ENCODE measurements at places on chromosomes 4 and X.
A peak's percentile ranks its signal among the peaks of the same experiment; 100 is the strongest.

GRCh38 chr4:151865744-151866591 lies 105.2 kb upstream of the GATB start:
- no peak for DNase-seq

- DNase-seq: no peak
Observed at GRCh38 chr4:4867375-4868039, 8.0 kb downstream of the MSX1 start.

GRCh38 chr4:110231869-110232268 lies 33.5 kb upstream of the ELOVL6 start:
- DNase-seq: no peak

GRCh38 chr4:40143926-40144508 lies 52.8 kb upstream of the RHOH start:
- DNase-seq: no peak

- no peak for DNase-seq
Observed at GRCh38 chr4:53055274-53055673, 193.2 kb downstream of the RASL11B start.

DNA sequence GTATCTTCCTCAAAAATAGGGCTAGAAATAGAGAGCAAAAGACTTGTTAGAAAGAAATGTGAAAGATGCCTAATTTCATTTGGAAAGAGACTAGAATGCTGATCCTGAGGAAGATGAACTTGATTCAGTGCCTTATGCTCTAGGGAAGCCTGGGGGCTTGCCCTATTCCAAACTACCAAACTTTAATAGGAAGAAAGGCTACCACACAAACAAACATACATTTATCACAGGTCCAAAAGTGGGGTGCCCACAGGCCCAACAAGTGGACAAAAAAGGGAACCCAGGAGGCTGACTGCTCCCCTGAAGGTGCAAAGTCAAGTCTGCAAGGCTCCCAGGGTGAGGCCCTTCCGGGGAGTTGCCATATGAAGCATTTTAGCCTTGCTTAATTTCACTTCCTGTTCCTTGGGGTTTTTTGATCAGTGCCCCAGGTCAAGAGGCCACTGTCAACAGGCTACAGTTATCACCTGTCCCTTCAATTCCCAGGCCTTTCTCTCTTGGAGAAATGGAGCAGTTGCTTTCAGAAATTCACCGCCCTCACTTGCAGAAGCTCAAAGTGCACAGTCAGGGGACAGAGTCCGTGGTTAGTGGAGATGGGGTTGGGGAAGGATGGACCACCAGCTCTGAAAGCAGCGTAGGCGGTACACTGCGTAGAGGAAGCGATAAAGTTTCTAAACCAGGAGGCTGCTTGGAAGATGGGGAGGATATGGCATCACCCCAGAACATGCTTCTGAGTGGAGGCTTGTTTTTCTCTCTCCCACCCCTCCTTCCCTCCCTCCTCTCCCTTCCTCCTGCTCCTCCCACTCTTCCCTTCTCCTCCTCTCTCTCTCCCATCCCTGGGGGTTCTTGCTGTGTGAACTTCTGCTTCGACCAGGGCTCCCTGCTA lies 36.4 kb downstream of the TMEM154 start:
- DNase-seq: peak; percentile 35

DNA sequence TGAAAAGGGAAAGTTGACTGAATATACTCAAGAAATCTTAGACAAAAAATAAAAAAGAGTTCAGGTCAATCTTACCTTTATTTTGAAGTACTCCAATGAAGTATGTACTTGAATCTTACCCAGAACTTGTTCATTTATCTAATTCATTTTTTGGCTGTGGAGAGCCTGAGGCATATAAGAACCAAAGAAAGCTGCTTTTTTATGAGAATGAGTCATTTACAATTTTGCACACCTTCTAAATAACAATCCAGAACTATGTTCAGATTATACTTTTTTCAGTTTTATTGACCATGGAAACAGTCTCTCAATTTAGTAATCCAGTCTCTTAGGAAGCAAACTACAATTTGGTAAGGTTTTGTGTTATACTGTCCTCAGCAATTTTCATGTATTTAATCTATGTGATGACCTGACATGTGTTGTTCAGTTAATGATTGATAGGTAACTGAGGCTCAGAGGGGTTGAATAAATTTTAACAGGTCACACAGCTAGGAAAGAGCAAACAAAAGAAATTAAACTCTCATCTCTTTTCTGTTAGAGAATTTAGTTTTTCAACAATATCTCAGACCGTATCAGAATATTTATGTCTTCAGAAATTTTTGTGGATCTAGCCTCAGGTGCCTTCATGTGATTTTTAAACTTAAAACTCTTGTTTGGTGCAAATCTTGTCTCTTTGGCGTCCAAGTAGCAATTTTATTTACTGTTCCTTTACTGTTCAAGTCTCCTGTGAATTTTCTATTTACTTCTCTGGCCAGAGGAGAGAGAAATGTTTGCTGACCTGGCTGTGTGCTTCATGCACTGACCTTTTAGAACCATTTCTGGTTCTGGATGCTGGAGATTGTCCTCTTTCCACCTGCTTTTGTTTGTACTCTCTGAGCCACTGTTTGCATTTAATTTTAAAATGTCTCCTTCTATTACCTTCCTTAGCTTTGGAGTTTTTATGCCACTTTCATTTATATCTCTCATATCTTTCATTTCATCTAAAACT lies 1453.4 kb downstream of the STIM2 start:
- DNase-seq: no peak

DNA sequence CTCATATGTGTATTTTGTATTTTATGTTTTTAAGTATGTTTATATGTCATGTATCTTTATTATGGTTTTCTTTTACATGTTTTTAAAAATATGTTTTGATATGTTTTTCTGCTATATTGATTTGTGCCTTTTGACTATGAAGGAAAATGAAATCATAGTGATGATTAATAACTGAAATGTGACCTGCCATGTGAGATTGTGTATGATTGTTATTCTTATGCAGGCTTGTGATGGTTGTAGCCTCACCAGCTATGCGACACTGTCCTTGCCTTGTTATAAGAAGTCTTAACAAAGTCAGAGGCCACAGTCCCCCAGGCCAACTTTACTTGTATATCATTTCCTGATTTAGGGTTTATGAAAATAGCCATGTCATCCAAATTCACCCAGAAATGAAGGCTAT lies 83.2 kb downstream of the TMEM131L start:
- DNase-seq: no peak

- no peak for DNase-seq
Observed at GRCh38 chrX:11481035-11481434, 184.7 kb downstream of the ARHGAP6 start.

DNA sequence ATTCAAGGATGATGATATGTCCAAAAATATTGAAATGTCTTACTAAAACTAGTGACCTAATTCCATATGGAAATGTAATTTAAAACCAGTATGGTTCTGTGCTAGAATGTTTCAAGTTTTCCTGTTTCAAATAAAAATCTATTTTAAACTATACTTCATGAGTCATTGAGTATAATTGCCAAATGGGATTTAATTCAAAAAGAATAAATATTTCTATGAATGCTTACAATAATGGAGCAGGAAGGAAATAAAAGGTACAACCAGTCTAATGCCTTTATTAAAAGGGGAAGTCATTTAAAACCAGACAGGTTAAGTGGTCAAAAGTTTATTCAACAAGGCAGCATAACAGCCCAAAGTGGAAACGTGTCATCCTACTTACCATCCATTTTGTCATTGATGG lies 2347.1 kb downstream of the PCDH7 start:
- DNase-seq: no peak

DNA sequence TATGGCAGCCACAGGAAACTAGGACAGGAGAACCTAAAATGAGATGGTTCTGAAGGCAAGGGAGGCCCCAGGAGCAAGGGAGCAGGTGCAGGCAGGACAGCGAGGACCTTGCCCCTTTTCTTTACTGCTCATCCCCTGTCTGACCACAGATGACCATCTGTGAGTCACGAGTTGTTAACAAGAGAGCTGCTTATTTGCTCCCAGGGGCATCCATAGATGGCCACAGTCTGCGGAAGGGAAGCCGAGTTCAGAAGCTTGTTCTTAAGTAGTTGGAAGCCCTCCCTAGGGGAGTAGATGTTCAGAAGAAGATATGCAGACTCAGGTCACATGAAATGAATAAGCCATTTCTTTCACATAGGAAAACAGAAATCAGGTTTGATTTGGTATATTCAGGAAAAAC lies 69.4 kb downstream of the EVC2 start:
- no peak for DNase-seq

GRCh38 chr4:158826882-158827281 lies 58.1 kb downstream of the FNIP2 start:
- DNase-seq: peak; percentile 34

- DNase-seq: no peak
Observed at GRCh38 chrX:14300376-14300775, 229.0 kb upstream of the GLRA2 start.

DNA sequence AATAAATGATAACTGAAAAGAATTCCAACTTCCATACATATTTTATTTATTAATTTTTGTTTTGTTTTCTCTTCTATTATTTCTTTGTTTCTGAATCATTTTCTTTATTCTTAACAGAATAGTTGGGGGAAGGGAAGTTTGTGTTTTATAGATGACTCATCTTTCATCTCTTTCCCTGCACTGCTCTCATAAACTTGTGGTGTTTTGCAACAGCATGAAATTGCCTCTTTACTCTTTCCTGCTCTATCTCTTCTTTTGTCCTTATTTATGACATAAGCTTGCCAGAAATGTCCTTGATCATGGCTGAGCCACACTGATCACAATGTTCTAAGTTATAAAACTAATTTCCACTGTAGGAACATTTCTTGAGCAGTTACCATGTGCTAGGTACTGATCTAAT lies 22.3 kb downstream of the QRFPR start:
- DNase-seq: no peak

- no peak for DNase-seq
Observed at GRCh38 chrX:86806786-86807185, 658.5 kb downstream of the DACH2 start.

GRCh38 chrX:149493567-149494562 lies 11.2 kb downstream of the IDS start:
- DNase-seq: no peak

DNA sequence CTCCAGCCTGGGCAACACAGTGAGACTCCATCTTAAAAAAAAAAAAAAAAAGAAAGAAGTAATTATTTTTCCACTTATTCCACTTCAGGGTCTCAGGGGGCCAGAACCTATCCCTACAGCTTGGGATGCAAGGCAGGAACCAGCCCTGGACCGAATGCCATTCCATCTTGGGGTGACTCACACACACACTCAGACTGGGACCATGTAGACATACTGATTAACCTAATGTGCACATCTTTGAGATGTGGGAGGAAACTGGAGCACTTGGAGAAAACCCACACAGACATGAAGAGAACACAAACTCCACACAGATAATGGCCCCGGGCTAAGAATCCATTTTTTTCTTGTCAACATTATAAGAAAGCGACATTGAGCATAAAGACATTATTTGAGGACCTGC lies 132.5 kb downstream of the PTTG2 start:
- no peak for DNase-seq

DNA sequence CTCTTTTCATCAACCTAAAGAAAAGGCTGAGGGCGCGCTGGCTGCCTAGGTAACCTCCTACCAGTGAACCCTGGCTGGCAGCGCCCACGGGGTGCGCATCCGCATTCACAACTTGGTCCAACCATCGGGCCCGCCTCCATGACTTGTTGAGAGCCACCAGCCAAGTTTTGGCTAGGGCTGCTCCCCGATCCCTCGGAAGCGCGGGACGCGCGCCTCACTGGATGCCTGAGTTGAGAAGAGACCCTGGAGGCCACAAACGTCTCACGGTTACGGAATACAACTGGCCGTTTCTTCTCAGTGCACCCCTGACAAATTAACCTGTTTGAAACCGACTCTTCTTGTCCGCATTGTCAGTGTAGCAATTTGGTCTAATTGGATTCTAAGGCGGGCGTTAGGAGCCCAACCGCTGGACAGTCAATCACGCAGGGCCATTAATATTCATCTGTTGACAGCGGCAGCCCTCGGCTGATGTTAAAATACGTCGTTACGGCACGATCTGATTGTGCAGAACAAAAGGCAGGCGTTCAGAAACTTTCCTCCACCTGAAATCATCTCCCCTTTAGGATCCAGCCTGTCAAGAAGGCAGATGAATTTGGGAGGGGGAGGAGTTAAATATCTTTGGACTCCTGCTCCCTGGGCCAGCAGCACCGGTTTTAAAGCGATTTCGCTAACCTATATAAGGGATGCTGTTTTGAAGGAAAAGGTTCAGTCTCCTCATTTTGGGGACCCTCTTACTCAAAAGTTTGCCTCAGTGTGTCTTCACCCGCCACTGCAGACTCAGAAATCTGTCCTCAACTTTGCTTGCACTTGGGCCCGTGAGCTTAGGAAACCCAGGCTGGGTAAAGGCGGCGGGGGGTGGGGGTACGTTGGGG lies 1.2 kb downstream of the GPC3 start:
- no peak for DNase-seq

- no peak for DNase-seq
Observed at GRCh38 chr4:20044502-20044911, 207.2 kb upstream of the SLIT2 start.

- DNase-seq: no peak
Observed at GRCh38 chrX:39582091-39582490, 515.7 kb downstream of the BCOR start.

- DNase-seq: no peak
Observed at GRCh38 chr4:87918314-87919058, 57.0 kb upstream of the SPP1 start.

GRCh38 chr4:86927843-86928395 lies 6.9 kb upstream of the AFF1 start:
- DNase-seq: no peak

GRCh38 chr4:165839615-165840333 lies 33.3 kb upstream of the TLL1 start:
- DNase-seq: no peak

DNA sequence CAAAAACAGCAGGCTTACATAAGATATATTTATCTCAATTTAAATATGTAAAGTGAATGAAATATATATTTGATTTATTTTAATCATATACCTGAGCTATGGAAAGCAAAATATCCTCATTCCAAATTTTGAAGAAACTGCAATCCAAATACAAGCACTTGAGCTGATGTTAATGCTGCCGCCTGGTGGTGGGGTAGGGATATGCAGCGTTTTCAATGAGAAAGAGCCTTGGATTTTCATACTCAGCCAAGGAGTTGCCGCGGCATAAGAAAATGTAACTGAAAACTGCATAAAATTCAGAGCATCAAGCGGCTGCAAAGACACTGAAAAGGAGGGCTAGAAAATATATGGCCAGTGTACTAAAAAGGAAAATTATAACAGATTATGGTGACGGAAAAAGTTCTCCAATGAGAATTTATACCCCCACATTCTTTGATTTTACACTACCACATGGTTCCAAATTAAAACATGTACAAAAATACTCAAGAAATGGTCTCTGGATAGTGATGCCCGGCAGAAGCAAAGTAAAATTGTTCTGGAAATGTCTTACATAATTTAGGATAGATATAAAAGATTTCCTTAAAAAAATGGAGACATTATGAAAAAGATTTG lies 660.3 kb upstream of the PITX2 start:
- peak; percentile 9 for DNase-seq

DNA sequence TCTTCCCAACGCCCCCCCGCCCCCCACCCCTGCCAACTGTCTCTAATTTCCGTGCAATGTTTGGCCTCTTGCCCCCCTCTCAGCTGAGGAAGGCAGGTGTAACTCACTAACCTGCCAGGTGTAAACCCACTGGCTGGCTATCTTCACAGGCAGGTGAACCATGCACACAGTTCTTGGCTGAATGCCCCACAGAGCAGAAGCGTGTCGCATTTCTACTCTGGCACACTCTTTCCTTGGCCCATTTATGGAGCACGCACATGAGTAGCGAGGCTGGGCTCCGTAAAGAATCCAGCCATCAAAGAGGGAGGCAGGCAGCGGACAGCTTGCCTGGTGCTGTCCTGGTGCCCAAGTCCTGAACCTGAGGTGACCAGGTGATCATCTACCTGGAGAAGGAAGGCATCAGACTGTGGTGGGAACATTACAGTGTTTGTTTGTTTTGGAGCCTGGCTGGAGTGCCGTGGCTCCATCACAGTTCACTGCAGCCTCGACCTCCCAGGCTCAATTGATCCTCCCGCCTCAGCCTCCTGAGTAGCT lies 39.2 kb upstream of the CRMP1 start:
- no peak for DNase-seq
